NCI-H510A treated with DMSO at 0.1 percent for 48 hours (cell line): ENCODE measurements at places on chromosomes 6 and 20.

- peak; percentile 30 for DNase-seq
Observed at GRCh38 chr20:48723308-48724264, 104.2 kb downstream of the PREX1 start.

DNA sequence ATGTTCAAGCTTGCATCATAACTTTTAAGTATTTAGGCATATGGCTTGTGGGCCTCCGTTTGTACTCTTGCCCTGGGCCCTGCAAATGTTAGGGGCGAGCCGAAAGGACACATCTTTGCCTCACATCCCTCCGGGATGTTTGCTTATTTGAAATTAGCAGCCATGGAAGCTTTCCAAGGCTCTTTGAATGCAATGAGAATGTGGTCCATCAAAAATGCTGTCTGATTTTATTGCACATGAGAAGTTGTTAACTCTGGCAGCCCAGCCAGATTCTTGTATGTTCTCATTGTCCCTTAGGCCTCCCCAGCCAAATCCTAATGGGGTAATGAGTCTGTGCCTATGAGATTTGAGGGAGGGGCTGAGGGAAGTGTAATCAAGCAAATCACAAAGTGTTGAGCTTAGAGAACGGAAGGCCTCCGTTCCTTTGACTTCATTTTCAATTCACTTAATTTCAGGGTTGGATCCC lies 261.2 kb upstream of the MARCKS start:
- DNase-seq: no peak

DNA sequence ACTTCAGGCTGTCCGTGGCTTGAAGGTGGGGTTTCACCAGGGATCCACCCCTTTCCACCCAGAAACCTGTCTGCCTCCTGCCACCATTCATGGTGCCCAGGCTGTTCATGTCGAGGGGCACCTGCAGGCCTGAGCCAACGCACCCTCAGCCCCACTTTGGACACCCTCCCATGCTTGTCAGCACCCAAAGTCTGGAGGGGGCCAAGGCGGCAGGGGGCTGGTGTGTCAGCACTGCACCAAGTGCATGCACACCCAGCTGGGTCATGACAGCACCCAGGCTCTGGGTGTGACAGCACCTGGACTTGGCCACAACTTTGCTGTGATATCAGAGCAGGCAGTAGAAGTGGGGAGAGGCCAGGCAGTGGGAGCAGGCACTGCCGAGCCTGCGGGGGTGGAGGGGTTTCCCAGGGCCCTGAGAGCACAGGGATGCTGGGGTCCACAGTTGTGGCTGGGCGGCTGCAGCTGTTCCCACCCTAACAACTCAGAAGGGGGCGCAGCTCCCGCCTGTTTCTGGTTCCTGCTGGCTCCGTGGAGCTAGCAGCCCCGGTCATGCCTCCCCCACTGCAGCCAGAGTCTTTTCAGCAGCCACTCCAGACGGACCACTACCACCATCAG lies 33.3 kb upstream of the GRM4 start:
- DNase-seq: no peak

GRCh38 chr6:100613656-100614055 lies 148.9 kb upstream of the SIM1 start:
- no peak for DNase-seq

DNA sequence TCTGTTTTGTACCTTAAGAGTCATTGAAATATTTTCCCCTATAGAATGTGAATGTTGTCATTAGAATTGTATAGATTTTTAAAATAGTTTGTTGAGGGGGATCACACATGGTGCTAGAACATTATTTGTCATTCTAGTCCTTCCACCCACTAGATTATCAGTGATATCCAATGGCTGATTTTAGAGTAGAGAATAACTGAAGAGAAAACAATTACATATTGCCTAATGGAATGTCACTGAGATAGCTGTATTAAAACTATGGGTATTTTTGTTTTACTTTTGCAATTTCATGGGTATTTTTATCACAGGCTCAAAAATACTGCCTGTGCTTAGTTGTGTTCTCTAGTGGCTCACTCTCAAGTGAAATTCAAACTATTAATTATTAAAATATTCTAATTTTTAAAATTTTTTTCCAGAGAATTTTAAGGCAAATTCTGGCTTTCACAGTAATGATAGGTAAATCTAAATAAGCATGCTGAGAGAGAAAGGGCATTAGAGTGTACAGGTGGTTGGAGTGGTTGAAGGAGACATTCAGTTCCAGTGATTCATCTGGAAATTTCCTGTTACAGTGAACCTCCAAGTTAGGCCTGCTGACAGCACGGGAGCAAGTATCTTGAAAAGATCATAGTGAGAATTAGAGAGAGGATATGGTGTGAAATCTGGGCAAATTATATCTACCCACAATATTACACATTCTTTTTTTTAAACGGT lies 399.6 kb downstream of the NKAIN2 start:
- no peak for DNase-seq

GRCh38 chr6:159676890-159677505 lies 16.0 kb downstream of the SOD2 start:
- no peak for DNase-seq

GRCh38 chr20:59469267-59470252 lies 134.8 kb upstream of the PHACTR3 start:
- no peak for DNase-seq

DNA sequence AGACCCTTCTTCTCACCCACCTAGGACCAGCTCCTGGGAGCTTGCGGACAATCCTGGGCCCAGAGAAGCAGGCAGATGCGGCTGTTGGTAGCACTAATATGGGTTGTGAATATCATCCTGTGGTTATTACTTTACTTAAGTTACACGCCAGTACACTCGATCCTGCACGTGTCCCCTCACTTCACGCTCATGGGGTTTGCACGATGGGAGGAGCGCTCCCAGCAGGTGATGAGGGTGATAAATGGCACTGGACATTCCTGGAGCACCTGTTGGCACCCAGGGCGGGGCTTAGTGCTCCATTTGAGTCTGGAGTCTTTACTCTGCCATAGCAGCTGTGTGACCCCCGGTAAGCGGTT lies 335.1 kb downstream of the PREX1 start:
- no peak for DNase-seq

DNA sequence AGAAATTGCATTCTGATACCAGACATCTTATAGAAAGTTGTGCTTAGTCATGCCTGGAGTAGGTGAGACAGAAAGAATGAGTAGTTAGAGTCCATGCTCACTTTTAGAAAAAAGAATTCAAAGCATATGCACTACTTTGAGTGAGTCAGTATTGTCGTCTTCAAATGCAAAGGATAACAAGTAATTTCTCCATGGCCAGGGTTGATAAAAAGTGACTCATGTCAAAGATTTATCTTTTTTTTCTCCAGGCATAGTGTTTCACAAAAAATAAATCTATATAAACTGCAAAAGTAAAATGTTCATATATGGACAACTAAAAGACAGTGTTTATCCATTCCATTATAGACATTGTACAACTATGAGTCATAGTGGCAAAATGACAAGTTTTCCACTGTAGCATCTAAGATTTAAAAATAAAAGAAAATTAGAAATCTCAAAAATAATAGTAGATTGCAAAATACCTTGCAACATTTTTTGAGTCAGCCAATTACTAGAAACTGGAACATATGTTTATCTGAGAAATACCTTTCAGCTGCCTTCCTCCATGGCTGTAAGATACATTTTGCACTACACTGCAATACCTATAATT lies 329.6 kb downstream of the GRIK2 start:
- no peak for DNase-seq

DNA sequence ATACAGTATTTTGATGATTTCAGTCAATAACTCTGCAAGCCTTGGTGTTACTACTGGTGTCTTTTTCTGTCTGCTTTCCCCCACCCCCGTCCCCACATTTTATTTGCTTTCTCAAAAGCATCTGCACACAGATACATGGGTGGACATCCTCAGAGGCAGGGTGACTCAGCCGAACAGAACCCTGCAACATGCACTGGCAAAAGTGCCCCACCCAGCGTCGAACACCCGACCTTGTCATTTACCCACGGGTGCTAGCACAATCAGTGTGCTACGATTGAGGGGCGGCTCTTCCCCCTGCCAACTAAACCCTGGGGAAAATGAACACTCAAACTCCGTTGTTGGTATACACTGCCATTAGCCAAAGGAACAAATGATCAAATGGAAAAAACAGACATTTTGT lies 115.9 kb upstream of the NAA20 start:
- no peak for DNase-seq

GRCh38 chr6:54014440-54014839 lies 96.8 kb upstream of the MLIP start:
- DNase-seq: peak; percentile 92

DNA sequence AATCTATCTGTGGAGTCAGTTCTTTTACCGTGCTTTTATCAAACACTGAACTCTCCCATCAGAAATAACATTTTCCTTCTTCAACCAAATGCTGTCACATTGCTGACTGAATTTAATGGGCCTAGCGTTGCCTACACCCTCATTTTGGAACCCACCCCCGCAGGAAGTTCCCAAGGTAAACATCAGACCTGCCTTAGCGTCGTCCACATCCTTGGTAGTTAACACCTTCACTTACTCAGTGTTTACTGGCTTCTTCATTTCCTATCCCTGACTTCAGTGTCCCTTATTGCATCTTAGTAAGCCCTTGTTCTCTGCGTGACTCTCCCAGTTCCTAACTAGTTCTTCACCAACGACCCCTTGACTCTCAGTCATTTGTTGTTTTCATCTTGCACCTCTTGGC lies 491.4 kb upstream of the SOX4 start:
- DNase-seq: no peak

DNA sequence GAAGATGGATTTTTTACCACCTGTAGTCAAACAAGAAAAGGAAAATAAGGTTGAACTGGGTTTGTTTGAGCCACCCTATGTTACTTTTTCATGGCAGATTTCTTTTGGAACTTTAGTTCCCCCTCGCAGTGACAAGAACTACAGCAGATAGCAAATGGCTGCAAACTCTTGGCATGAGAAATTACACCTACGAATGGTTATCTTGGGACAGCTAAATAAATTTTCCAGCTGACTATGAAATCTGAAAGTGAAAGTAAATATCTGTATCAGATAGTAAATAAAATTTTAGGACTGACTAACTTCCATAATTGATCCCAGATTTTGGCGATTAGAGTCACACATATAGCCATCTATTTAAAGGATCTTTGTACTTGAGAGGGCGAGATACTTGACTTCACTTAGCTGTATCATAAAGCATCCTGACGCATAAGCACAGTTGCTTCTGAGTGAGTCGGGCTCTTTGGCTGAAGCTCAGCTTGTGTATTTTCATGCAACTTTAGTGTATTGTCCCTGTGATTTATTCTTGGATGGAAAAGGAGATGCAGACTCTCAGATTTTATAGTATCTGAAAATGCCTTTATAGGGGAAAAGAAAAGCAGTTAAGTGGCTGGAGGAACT lies 125.3 kb upstream of the B3GAT2 start:
- DNase-seq: no peak

- no peak for DNase-seq
Observed at GRCh38 chr20:15163632-15164031, 826.2 kb upstream of the FLRT3 start.

GRCh38 chr6:139446768-139447655 lies 72.6 kb upstream of the CITED2 start:
- no peak for DNase-seq

GRCh38 chr6:68343901-68344300 lies 291.2 kb upstream of the ADGRB3 start:
- peak; percentile 23 for DNase-seq
